ENCODE measurements at places on chromosomes 3 and 15.

- no peak for DNase-seq
Observed at GRCh38 chr3:149020196-149020838, 29.0 kb downstream of the GYG1 start.

- no peak for DNase-seq
Observed at GRCh38 chr15:89936051-89936785, 23.5 kb upstream of the ARPIN start.

DNA sequence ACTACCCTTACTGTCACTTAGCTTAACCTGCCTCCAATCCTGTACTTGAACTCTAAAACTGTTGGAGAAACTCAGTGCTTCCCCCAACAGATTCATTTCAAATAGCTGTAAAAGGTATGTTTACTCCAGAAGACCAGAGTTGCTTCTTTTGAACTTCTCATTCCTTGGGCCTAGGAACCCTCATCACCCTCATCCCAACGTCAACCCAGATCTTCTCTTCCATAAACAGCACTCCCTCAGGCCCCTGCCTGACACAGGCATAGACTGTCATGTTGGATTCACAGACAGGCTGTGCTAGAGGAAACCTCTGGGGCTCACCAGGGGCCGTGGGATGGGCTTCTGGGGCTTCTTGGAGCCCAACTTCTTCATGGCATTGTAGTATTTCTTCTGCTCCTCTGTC, 57.5 kb upstream of the SCN5A start:
- no peak for DNase-seq

DNA sequence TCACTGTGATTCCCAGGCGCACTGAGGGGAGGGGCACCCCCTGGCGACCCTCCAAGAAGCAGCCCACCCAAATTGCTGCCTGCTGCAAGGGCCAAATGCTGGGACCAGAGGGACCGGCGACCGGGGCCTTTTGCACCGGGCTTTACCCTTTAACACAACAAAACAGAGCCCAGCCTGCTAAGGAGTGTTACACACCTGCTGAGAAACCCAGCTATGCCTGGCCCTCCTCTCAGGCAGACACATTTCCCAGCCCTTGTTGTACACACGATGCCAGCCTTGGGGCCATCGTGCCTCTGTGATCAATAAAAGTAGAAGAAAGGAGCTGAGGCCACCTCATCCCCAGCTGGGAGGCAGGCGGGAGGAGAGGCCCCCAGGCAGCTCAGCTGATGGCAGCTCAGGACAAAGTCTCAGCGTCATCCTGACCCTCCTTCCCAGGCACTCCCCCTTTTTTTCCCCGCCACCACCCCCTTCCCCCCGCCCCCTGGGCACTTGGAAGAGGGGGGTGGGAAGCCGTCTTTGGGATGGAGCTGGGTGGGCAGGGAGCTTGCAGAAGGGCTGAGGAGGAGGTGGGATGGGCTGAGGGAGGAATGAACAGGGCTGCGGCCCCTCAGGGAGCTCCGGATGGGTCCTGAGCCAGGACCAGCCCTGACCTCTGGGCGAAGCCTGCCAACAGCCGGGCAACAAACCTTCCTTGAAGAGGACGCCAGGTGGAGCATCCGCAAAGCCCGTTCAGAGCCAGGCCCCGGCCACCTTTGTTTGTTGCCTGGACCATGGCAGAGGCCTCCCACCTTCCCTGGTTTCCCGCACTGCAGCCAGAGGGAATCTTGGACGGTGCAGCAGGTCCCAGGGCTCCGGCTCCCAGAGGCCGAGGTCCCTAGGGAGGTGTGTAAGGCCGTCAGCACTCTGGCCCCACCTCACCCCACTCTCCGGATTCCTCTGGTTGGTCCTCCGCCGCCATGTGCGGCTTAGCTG, 45.9 kb upstream of the SEC61A1 start:
- DNase-seq = no peak

DNA sequence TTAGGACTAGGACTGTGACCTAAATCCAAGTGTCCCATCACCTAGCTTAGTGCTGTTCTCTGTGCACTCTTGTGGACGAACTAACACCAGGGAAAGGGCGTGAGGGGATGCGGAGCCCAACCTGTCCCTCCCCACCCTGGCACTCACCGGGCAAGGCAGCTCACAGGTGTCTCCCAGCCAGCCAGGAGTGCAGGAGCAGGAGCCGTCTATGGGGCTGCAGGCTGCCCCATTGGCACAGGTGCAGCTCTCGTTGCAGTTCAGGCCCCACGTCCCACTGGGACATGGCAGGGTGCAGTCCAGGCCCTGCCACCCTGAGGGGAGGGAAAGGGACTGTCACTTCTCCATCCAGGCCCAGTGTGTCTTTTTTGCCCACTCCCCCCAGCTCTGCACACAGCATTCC, 60.3 kb downstream of the RAB11A start:
- no peak for DNase-seq

GRCh38 chr3:197828-198491, 1.4 kb downstream of the CHL1 start:
- no peak for DNase-seq

DNA sequence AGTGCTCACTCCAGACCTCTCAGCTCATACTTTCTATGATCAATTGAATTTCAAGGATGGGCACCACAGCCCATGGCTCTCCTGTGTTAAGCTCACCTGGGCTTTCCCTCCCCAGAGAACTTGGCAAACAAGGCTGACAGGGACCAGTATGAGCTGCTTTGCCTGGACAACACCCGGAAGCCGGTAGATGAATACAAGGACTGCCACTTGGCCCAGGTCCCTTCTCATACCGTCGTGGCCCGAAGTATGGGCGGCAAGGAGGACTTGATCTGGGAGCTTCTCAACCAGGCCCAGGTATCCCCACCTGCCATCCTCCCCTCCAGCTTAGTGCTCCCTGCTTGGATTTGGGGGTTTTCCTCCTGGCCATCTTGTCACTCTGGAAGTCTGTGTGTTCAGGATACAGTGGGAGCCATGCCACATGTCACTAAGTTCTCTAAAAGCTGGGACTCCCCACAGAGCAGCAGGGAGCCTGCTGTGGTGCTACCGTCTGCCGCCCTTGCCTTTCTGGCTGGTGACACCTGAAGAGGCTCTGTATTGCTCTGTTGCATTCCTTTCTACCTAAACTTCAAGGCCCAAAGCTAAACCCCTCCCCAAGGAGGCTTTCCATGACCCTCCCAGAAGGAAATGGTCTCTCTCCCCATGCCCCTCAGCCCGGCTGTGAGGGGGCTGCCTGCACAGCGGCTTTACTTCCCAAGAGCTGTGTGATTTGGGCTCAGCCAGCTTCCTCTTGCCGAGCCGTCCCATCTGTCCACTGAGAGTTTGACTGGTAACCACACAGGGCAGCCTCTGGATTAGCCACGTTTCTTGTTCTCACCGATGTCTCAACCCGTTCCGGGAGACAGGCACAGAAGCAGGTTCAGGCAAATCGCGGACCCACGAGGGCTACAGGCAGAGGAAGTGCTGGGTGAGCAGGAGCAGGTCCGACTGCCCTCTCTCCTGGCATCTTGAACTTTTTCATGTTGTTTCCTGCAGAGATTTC, 10.8 kb downstream of the TF start:
- DNase-seq = no peak

DNA sequence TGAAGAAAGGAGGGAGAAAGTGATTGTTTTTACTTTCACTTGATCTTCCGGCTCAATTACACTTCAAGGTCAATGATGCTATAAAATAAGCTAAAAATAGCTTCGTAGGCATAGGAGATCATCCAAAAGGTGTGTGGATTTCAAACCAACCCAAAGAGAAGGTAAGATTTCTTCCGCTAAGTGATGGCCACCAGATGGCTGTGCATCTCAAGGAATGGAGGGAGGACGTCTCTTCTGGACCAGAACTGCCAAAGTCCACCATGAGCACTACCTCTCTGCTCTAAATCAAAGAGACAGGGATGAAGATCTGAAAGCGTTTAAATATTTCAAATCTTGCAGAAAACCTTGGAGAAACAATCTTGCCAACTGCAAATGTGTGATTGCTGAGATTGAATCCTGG, 199.1 kb upstream of the ZPLD1 start:
- DNase-seq = no peak

DNA sequence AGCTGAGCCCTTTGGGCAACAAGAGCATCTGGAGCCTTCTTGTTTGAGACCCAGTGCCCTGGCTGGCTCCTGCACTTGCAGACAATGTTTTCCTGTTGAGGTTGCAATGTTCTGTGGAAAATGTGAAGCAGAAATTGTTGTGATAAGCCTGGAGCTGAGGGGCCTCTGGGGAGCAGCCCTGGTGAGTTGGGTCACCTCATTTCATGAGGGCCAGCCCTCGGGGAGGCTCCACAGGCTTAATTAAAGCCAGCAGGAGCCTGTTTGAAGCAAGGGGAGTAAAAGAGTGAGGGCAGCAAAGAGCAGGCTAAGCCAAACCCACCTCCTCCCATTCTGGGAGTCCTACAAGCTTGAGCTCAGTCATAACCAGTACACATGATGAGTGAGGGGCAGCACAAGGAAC, 154.3 kb downstream of the ALDH1A2 start:
- no peak for DNase-seq

- no peak for DNase-seq
Observed at GRCh38 chr3:32102289-32102688, 4.1 kb upstream of the GPD1L start.

DNA sequence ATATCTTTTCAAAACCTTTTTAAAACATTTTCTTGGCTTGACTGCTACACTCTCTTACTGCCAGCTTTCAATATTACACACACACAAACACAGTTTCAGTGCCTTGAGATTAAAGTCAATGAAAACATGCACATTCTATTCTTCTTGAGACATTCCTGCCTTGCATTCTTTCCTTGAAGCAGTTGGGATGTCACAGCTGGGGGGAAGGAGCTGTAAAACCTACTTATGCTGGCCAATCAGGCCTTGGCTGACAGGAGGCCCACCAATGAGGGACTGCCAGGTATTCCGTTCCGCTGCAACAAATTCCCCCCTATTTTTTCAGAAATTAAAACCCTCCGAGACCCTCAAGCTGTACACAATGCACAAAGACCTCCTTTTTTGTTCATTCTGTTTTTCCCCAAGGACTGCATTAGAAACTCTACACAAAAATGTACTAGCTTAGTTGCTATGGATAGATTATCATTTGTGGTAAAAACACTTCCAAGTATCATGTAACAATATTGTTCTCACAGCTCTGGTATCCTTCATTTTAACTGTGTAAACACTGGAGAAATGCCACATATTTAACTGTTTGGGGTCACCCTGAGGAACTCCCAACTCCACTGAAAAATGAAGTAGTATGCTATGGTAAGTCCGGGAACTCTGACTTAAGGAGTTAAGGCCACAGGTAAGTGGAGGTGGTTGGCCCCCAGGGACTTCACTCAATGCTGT, 18.5 kb downstream of the FSTL1 start:
- DNase-seq = peak; percentile 79

- DNase-seq = no peak
Observed at GRCh38 chr15:69760890-69761568, 308.4 kb downstream of the RPLP1 start.

- DNase-seq = no peak
Observed at GRCh38 chr3:152243721-152244516, 24.8 kb upstream of the MBNL1 start.

DNA sequence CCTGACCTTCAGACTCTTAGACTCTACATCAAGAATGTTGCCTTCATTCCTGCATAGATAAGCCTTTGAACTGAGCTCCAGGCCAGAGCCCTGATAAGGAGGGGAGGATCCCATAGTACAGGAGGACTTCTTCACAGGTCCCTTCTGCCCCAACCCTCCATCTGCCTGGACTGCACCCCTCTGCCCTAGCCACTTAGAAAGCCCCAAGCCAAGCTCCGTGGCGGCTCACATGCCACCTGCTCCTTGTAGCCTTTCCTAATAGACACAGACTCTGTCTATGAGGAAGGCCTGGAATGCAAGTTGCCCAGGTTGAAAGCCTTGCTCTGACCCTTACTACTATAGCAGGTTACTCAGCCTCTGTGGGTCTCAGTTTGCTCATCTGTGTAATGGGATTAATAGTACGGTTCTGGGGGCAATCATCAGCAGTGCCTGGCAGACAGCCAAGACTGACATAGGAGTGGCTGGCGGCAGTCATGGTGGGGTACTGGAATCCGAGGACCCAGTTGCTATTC, 11.6 kb downstream of the PCSK6 start:
- no peak for DNase-seq

DNA sequence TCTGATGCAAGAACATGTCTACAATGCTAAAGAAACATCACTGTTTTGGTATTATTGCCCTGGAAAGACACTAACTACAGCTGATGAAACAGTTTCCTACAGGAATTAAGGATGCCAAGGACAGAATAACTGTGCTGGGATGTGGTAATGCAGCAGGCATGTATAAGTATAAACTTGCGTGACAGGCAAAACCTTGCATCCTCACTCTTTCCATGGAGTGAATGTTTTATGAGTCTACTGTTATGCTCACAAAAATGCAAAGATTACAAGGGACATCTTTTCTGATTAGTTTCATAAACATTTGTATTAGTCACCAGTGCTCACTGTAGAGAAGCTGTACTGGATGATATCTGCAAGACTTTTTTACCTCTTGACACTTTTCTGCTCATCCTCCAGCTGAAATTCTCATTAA, 143.6 kb downstream of the NAALADL2 start:
- DNase-seq = no peak

GRCh38 chr15:68447976-68448755, 16.2 kb upstream of the ITGA11 start:
- DNase-seq = no peak

DNA sequence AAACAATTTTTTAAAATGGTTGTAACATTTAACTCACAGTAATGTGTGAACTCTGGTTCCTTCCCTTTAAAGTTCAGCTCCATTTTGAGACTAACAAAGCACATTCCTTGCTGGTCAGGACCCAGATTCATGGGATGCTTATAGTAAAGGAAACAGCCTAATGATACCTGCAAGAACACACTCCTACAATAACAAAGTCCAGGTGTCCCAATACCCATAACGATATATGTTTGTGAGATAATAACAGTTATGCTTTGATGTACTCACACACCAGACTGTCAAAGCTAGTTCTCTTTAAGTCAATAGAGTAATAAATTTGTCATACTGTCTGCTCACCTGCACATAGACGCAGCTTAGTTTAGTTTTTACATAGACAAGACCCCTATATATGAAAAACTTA, 15.9 kb upstream of the CCDC50 start:
- DNase-seq = no peak

DNA sequence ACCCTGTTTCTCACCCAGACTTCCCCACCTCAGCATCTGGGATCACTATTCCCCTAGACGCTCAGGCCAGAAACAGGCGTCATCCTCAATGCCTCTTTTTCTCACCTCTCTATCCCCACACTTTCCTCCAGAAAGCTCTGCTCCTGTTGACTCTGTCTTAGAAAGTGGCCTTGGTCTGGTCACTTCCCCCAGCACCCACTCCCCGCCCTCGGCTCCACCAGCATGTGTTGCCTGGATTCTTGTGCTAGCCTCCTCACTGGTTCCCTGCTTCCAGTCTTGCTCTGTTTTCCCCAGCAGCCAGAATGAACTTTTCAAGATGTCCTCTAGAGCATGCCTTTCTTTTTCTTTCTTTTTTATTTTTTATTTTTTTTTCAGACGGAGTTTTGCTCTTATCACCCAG, 39.7 kb upstream of the ESYT3 start:
- DNase-seq = no peak

- DNase-seq = no peak
Observed at GRCh38 chr3:134054231-134054630, 24.5 kb upstream of the SLCO2A1 start.

All from renal pelvis (tissue), 12 donors.